ENCODE measurements at places on chromosomes 3 and 15.

DNA sequence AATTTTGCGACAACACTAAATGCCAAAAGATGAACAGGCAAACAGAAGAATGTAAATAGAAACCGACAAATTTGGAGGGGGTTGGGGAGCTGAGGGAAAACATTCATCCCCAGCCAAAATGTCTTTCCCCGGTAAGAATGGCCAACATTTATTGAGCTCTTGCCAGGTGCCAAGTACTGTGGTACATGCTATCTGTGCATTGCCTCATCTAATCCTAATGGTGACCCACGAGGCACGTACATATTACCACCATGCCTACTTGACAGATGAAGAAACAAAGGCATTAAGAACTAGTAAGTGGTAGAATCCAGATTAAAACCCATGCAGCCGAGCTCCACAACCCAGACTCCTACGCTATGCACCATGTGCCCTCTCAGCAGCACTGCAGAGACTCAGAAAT, 205.7 kb downstream of the STT3B start:
- DNase-seq, result no peak

DNA sequence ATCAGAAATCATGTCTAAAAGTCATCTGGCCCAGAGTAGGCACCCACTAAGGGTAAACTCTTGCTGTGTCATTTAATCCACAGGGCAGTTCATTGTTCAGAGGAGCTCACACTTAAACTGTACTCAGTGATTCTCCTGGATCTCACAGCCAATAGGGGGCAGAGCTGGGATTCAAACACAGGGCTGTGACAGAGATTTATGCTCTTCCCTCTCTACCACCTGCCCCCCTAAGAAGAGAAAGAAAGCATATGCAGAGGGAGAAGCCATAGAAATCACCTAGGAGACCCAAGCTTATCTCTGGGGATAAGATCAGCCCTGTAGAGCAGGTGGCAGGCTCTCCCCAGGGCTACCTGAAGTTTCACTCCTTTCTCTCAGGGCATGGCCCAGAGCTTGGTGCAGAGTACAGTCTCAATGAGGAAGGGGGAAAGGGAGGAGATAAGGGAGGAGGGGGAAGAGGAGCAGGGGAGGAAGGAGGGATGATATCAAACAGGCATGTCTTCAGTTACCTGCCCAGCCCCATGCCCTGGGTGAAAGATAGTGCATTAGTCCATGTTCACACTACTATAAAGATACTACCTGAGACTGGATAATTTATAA, 51.8 kb upstream of the ADPGK start:
- DNase-seq, result no peak

- DNase-seq, result no peak
Observed at GRCh38 chr3:182524711-182525401, 268.4 kb upstream of the ATP11B start.

DNA sequence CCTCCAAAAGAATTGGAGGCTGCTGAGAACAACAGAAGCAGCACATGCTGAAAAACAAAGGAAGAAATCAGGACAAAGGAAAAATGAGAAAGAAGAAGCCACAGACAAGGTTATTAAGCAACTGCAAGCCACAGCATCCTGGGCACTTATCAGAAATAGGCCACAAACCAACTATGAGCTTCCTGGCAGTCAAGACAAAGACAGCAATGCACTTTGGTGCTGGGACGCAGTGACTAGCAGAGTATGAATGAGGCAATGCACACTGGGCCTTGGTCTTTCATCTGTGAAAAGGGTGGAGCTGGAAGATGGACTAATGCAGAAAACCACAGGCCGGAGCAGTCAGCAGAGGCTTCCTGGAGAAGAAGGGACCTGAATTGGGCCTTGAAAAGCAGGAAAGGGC, 56.0 kb upstream of the LINGO1 start:
- no peak for DNase-seq

DNA sequence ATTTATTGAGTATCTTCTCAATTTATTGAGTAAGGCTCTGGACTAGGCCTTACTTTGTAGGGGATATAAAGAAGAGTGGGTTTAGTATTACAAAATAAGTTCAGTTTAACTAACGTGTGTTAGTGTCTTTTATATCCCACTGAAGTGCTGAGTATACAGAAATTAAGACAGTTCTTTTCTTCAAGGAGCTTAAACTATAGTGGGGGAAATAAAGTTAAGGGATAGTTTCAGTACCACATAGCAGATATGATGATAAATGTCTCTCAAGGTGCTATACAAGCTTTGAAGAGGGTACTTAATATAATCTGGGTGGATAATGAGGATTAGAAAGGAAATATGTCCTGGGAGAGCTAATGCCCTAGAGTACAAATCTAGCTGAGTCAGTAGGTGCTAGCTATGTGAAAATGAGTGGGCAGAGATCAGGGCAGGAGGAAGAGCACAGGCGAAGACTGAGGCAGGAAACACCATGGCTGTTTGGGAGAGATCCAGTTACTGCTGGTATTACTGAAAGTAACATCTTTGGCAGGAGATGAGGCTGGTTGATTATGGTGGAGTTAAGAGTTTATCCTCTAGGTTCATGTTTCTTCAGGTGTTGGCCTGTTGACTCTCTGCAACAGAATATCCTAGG, 46.0 kb downstream of the TEX9 start:
- DNase-seq, result no peak

GRCh38 chr15:60093273-60094067, 89.4 kb downstream of the FOXB1 start:
- no peak for DNase-seq

DNA sequence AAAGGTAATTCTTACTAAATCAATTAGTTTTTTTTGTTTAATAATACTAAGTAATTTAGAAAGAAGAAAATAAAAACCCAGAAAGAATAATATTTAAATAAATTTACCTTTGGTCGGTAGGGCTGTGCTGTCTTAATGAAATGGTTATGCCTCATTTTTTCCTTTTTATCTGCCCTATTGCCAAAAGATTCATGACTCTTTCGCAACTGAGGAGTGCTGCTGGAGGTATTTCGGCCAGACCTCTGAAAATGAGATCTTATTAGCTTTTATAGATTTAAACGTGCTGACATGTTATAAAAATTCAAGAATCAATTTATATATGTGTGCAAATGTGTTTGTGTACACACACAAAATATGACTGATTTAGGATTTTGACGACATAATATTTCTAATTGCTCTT, 67.1 kb upstream of the USP50 start:
- DNase-seq, result no peak

- no peak for DNase-seq
Observed at GRCh38 chr15:71485094-71485693, 325.2 kb upstream of the NR2E3 start.

GRCh38 chr3:78757731-78758130, 1010.1 kb downstream of the ROBO1 start:
- no peak for DNase-seq

- no peak for DNase-seq
Observed at GRCh38 chr3:19215427-19215826, 67.1 kb downstream of the KCNH8 start.

- no peak for DNase-seq
Observed at GRCh38 chr3:28036599-28037575, 204.5 kb upstream of the CMC1 start.

DNA sequence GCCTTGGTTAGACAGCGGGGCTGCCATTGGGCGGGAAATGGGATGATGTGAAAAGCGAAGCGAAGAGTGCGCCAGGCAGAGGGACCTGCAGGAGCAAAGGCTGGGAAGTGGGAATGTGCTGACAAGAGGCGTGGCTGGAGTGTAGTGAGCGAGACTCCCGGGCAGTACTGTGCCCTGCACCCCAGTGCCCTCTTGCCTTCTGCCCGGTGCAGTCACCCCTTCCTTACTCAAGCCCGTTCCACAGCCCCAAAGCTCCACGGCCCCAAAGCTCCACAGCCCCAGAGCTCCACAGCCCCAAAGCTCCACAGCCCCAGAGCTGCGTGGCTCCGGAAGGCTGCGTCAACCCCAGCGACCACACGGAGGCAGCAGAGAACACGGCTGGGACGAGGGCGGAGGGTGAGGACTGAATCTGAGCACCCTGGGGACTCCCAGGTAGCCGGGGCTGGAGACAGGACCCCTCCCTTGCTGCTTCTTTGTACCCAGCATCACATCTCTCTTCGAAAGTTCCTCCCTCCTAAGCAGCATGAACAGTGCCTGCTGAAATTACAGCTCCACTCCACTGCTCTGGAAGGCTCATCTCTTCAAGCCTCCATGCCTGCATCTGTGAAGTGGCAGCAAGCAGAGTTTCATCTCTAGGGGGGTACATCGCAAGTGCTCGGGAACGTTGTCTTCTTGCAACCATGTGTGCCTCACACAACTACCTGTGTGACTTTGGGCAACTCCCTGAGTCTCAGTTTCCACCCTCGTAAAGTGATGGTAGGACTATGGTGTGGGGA, 108.9 kb downstream of the FBLN2 start:
- DNase-seq, result peak; percentile 71

GRCh38 chr3:106805625-106806024, 571.6 kb upstream of the CCDC54 start:
- no peak for DNase-seq

DNA sequence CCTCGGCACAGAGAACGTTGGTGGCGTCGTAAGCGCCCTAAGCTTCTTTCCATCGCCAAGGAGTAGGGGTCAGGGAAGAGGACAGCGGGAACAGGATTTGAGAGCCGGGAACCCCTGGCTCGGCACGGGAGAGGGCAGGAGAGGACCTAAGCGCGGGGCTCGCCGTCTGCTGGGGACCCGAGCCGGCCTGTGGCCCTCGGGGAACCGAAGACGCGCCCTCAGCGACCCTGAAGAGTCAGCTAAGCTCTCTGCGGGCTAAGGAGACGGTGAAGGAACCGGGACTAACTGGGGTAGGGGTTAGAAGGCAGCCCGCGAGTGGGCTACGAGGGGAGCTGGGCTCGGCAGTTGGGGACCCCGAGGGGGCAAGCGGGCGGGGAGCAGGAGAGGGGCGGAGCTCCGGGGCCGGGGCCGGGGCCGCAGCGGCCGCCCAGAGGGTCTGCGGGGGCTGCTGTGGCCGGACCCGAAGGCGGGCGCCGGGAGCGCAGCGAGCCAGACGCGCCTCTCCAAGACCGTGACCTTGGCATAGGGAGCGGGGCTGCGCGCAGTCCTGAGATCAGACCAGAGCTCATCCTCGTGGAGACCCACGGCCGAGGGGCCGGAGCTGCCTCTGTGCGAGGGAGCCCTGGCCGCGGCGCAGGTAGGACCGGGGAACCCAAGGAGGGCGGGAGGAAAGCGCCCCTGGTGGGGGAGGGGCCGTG, 574 bp downstream of the CASR start:
- DNase-seq, result no peak

GRCh38 chr15:50246631-50247030, 18.9 kb downstream of the HDC start:
- no peak for DNase-seq
